Stimulated activated CD4-positive, alpha-beta T cell treated with anti-CD3 and anti-CD28 coated beads, Interleukin-15, amount 100 ng/mL, for 1 hour (primary cell): ENCODE measurements at places on chromosomes 1 and 21.

DNA sequence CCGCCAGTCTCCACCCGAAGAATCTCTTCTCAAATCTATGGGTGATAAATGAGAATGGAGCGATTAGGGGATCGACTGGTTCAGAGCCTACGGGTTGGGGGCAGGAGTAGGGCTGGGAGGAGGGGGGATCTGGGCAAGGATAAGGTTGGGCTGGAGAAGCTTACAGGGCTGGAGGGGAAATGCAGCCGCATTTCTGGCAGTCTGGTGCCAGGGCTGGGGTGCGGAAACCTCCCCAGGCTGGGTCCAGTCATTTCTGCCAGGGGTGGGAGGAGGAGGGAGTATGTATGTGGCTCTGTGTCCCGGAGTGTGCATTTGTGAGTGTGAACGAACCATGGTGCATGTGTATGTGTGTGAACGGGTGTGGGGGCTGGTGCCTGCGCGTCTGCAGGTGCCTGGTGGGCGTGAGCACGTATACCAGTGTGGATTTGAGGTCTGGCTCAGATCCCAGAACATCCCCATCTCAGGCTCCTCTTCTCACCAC is 10.2 kb downstream of the C1orf216 start:
- no peak for DNase-seq

GRCh38 chr1:111955755-111956154 is 33.7 kb downstream of the KCND3 start:
- no peak for DNase-seq

- no peak for DNase-seq
These were observed 18.5 kb upstream of the RAB4A start for GRCh38 chr1:229252228-229252984.

- DNase-seq, result no peak
These were observed 21.2 kb upstream of the SYCP1 start for GRCh38 chr1:114833421-114833820.

- no peak for DNase-seq
These were observed 55.1 kb upstream of the ZNF281 start for GRCh38 chr1:200464784-200465400.

- no peak for DNase-seq
These were observed 84.1 kb downstream of the SPAG17 start for GRCh38 chr1:118100686-118101514.

DNA sequence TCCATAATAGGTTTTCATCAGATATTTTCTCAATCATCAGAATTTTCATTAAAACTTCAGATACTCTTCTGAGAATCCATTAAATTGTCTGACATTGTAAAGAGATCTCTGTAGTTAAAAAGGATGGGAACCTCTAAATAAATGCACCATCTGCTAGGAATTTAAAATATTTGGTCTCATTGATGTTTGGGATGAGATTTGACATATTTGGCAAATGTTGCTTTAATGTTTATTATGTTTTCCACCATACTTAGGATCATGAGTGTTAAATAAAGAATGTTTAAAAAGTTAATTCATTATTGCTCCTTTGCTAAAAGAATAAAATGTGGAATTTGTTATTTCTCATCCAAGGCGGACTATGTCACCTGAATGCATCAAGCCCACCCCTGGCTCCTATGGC is 85.5 kb upstream of the VANGL1 start:
- DNase-seq, result no peak

GRCh38 chr1:14897080-14897449 is 256.5 kb upstream of the TMEM51 start:
- DNase-seq, result no peak

DNA sequence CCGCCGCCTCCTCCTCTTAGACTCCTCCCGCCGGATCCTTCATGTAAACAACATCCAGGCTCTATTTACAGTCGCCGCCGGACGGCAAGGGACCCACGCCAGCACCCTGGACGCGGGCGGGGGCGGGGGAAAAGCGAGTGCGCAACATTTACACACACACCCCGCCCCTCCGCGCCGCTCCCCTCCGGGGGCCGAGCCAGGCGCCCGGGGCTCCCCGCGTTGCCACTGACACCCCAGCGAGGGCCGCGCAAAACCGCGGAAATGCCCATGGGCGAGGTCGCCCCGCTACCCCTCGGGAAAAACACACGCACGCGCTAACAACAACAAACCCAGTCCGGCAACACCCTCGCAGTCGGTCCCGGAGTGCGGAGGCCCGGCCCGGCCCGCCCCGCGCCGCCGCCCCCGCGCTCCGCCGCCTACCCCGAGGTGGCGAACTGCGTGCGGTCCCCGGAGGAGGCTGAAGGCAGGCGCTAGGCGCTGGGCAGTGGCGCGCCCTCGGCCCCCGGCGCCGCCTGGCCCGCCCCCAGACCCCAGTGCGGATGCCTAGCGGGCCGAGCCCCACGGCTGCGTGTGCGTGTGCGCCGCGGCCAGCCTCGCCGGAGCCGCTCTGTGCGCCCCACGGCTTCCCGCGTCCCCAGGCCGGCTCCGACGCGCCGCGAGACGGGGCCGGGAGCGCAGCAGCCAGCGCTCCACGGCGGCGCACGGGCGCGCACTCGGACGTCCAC is 81.1 kb upstream of the AK4 start:
- peak; percentile 62 for DNase-seq

GRCh38 chr1:156357977-156358376 is 11.0 kb upstream of the RHBG start:
- no peak for DNase-seq

- DNase-seq, result no peak
These were observed 67.5 kb downstream of the SDC3 start for GRCh38 chr1:30840904-30841598.

DNA sequence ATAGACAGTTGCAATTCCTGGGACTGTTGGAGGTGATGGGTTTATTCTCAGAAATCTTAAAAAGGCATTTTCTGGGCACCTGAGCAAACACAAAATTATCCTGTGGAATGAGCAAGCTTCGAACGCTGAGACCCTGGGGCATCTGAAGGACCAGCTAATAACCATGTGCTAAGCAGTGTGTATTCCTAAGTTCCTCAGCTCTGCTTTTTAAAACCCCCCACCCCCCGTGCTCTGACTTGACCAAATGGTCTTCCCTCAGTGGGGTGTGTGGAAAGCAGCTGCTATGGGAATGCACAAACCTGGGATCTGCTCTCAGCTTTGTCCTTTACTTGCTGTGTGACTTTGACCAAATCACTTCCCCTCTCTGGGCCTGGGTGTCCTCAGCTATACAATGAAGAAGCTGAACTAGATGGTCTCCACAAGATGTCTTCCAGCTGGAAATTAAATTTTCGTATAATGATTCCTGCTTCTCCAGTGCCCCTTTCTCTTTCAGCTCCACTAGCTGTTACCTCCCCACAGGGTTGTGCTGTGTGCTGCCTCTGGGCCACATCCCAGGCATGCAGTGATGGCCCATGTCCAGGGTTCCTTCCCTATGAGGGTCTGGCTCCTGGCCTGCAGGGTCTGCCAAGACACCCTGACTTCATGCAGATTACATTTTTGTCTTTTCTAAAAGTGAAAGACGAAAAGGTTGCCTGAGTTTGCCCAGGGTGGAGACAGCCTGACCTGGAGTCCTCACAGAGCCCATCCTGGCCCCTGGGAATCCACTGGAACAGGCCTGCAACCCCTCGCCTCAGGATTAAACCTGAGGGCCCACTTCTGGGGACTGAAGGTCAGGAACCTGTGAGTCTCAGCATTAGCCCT is 14.9 kb upstream of the CD247 start:
- DNase-seq, result no peak

- DNase-seq, result no peak
These were observed 34.0 kb upstream of the NHLH2 start for GRCh38 chr1:115874904-115875303.

DNA sequence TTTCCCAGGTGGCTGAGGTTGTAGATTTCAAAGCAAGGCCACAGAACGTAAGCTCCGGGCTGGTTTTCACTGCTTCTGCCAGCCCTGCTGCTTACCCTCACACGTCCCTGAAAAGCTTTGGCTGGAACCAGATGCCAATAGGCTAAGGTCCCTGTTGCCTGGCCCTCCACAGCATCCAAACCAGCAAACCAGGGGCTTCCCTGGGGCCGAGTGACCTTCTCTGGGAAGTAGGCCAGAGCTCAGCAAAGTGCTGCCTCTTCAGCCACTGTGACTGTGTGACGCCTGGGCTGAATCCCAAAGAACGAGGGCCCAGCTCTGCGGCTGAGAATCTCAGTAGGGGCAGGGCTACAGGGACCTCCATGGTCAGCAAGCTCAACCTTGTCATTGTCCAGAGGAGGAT is 28.9 kb upstream of the RBM15 start:
- no peak for DNase-seq

GRCh38 chr1:150126811-150127210 is 22.9 kb upstream of the PLEKHO1 start:
- no peak for DNase-seq

GRCh38 chr1:17789926-17790325 is 34.8 kb downstream of the ACTL8 start:
- DNase-seq, result no peak

DNA sequence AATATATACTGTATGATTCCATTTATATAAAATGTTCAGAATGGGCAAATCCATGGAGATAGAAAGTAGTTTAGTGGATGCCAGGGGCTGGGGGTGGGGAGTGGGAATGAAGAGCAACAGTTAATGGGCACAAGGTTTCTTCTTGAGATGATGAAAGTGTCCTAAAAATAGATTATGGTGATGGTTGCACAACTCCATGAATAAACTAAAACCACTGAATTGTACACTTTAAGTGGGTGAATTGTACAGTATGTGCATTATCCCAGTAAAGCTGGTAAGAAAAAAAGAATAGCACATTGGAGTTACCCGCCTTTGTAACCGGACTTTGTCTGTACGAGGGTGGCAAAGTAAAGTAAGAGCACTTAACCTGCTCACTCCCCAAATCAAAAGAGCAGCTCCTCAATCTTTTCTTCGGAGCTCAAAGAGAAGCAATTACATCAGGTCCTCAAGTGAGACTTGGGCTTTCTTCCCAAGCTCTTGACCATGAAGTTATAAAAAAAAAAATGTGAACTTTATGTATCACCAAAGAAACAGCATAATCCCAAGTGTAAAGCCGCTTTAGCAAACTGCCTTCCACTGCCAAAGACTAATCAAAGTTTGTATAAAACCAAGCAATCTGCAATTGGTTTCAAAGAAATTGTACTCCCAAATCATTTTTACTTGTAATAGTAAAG is 32.1 kb downstream of the ALDH9A1 start:
- DNase-seq, result no peak

GRCh38 chr1:18358600-18358999 is 122.1 kb upstream of the KLHDC7A start:
- no peak for DNase-seq

DNA sequence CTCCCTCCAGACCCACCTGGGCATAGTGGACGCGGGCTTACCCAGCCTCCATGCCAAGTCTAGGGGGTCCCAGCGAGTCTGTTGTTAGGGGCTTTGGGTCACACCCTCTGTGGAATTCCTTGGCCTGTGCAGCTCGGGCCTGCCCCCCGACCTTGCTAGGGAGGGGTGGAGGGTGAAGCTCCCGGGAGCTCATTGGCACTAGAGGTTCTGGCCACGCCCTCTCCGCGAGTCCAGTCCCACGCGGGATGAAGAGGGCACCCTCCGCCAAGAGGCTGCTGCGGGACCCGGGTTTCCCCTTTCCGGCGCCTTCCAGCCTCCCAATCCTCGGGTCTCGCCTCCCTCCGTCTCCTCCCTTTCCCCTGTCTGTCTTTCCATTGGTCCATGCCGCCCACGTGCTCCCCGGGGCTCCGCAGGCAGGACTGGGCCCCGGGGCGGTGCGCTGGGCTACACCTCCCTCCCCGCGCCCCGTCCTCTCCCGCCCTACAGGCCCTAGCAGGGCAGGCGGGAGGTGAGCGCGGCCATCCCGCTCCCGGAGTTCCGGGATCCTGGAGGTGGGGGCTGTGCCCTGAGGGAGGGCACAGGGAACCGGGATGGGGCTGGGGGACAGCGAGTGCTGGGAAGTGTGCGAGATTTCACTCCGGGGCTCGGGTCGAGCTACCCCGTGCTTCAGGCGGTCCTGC is 3.5 kb downstream of the RUSC1 start:
- DNase-seq, result peak; percentile 81

DNA sequence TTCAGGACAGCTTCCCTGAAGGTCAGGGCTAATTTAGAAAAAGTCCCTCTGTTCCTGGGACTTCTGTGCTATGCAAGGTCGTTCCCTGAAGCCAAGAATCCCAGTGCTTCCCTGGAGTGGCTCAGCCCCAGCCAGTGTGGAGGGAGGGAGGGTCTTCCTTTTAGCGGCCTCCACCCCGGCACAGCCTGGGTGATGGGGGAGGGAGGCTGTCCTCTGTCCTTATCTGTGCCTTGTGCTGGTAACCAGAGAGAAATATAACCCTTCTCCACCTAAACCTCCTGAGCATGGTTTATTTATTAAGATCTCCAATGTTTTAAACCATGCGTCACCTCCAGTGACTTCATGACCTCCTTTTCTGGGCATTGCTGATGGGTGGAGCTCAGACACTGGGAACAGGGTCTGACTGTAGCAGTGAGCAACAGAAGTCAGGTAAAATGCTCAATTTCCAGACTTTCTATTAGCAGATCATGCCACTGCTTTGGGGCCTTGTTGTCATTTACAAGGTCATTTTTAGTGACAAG is 157.1 kb downstream of the DSCAM start:
- no peak for DNase-seq

GRCh38 chr1:230831771-230832170 is 36.5 kb downstream of the C1orf198 start:
- no peak for DNase-seq

DNA sequence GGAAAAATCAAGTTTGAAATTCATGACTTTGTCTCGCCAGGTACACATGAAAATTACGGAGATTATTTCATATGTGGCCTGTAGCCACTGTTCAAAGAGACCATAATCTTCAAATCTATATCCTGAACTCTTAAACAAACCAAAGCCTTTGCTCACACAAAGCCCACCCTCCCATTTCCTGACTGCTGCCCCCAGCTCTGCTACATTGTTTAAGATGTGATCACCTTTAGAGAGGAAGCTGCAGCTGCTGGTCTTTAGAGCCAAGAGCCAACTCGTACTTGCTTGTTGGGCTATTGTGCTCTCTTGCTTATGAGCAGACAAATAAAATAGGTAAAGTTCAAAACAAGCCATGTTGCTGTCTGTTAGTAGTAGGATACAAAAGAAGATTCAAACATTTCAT is 71.9 kb downstream of the DTL start:
- DNase-seq, result no peak

DNA sequence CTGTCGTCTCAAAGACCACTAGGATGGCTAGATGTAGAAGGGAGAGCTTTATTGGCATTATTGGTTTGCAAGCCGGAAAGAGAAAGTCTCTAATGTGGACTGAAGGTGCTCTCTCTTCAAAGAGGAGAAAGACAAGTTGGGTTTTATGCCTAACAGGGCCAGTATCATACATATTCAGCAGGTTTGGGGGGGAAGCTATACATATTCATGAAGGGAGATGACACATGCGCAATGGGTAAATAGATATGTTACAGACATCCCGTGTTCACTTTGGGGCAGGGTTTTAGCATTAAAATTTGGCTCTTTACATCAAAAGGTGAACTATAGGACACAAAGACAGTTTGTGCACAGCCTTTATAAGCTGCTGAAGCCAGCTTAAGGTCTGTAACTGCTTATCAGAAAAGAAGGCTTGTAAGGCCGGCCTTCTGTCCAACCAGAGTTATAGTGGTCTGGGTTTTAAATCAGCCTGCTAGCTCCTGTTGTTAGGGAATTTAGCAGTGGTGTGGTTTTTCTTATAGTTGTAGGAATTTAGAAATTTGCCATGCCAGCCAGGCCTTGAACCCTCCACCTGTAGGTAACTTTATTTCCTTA is 46.5 kb upstream of the LRRN2 start:
- no peak for DNase-seq

GRCh38 chr1:199002661-199003060 is 363.8 kb downstream of the PTPRC start:
- no peak for DNase-seq

GRCh38 chr1:54265659-54266058 is 65.7 kb downstream of the MRPL37 start:
- no peak for DNase-seq
